ENCODE measurements at places on chromosomes 3 and 15.

DNA sequence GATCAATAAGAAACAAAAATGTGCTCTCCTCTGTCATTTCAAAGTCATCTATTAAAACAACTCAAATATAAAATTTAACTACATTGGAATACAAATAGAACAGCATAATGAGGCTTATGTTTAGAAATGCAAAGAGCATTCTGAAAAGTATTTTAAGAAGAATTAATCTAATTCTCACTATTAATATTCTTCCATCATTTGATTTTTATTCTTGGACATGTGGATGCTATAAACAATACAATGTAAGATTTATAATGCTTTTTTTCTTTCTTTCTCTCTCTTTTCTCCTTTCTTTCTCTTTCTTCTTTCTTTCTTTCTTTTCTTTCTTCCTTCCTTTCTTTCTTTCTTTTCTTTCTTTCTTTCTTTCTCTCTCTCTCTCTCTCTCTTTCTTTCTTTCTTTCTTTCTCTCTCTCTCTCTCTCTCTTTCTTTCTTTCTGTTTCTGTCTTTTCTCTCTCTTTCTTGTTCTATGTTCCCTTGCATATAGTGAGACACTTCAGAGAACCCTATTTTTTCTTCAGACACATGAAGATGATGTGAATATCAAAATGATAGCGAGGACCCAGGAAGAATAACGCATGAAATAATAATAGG is 32.6 kb upstream of the MEIS2 start:
- DNase-seq: no peak

GRCh38 chr3:4613366-4613765 is 120.2 kb downstream of the ITPR1 start:
- no peak for DNase-seq

- DNase-seq: no peak
Measured at GRCh38 chr15:82812994-82813393, 3.6 kb downstream of the WHAMM start.

DNA sequence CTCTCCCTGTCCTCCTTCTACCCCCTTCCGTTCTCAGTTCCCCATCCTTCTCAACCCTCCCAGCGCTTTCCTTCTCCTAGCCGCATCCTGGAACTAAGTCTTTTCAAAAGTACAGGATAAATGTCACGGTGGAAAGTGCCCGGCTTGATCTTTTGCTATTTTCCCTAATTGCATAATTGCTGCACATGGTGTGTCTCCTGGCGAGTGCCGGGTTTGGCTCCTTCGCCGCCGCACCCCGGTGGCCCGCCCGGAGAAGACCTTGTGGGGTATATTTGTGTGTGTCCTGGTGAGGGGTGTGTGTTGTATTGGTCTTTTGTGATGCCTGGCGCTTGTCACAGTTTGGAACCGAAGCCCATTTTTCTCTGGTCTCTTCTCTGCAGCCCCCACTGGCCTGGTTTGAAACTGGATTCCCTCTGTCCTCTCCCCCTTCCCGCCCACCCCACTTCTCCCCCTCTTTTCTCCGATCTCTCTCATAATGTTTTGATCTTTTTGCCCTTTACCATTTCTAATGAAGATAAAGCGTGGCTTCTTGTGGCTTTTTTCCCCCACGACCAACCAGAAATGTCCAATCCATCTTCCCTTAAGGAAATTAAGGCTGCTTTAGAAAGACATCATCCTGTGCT is 692 bp downstream of the UBE2E2 start:
- DNase-seq: peak; percentile 15

- DNase-seq: no peak
Measured at GRCh38 chr15:89187986-89188514, 33.3 kb downstream of the RLBP1 start.

GRCh38 chr3:13782501-13782900 is 97.4 kb downstream of the WNT7A start:
- DNase-seq: no peak

DNA sequence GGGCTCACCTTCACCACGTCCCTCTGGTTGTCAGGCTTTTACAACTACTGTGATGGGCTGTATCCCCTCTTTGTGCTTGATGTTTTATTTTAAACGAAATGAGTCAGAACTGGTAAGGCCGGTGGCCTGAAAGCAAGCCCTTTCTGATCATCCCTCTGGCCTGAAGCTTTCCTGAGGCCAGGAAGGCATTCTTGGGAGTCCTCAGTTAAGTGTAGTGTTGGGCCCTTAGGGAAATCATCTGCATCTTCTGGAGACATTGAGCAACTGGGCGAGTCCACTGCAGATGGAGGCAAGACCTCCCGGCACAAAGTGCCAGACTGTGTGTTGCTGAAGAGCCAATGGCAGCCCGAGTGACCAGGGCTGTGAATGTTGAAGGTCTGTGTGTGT is 33.0 kb upstream of the AMOTL2 start:
- no peak for DNase-seq

DNA sequence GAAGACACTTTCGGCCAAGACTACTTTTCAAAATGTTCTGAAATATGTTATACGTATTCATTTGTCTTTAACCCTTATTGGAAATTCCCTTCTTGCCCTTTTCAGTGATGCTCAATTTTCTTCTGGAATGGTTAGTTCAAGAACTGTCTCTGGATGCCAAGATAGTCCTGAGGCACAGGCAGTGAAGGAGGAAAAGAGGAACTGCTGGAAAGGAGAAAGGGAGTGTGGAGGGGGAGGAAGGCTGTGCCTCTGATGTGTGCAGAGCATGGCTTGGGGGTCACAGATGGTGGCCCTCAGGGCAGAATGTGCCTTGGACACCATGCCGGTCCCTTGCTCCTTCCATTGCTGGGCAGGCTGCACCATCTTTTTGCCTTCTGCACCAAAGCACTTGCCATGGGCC is 73.7 kb downstream of the CEP63 start:
- DNase-seq: no peak

DNA sequence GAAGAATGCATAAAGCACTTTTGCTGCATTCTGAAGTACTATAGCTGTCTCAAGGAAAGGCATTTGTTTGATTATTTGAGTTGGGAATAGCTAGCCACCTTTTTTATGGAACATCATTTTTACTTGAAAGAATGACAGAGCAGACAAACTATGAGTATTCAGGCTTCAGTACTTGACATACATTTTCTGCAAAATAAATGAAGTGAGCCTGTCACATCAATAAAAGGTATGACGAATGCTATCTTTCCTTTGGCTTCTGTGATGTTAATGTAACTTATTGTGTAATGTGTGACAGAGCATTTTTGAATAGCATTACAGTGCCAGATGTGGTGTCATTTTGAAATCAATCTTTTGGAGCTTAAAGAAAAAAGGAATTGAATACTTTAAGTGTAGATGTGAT is 440.3 kb upstream of the ONECUT1 start:
- no peak for DNase-seq

- DNase-seq: peak; percentile 84
Measured at GRCh38 chr3:165837058-165837525, at the start of gene BCHE. BCHE (minus strand) TSS chr3:165837423; CDS start chr3:165831033, 6,390 bp downstream.

Data from astrocyte of the spinal cord (primary cell).